ENCODE measurements at places on chromosomes 1 and 21. TPM values are rescaled to one million over a fixed set of nuclear protein-coding genes. Genes with fewer than 3 reads are reported as not detected.

- no peaks in the 10 kb centered on the region for H3K36me3 ChIP-seq
- no peak overlapping the region for H3K27ac ChIP-seq
- H3K4me3 ChIP-seq, result no peak overlapping the region
- DNase-seq, result no peak
Measured at GRCh38 chr1:985126-985525, 3.2 kb upstream of the PERM1 start.

The LCE2C gene
- not detected for total RNA-seq

The SLC30A7 gene
- total RNA-seq, result 19.9 TPM

The RASAL2 gene
- total RNA-seq, result 23.5 TPM

- H3K27ac ChIP-seq, result peak overlapping the region; percentile 85
- H3K4me1 ChIP-seq, result peaks cover 45% of the 10 kb centered on the region
- H3K36me3 ChIP-seq, result no peaks in the 10 kb centered on the region
- DNase-seq, result peak; percentile 94
- no peaks in the 10 kb centered on the region for H3K27me3 ChIP-seq
- H3K4me3 ChIP-seq, result peak overlapping the region; percentile 50
Measured at GRCh38 chr1:225746361-225747179, 31.1 kb upstream of the SRP9 start.

The ABCA4 gene
- 0.19 TPM for total RNA-seq

The HES2 gene
- not detected for total RNA-seq

The KRTAP12-4 gene
- total RNA-seq, result not detected

DNA sequence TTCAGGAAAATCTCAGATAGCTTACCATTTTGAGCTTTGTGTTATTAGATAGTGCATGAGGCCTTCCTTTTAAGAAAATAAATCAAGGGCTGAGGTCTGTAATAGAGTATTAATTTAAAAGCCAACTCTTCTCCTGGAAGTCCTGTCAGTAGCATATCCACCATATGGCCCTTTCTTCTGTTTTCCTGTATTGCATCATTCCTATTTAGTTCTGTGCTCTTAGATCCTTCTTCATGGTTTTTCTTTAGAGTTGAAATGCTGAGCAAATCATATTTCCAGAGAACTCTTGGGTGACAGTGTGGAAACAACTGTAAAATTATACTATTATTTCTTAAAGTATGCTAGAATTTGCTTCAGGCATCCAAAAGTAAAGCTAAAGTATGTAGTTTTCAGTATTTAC, 91.7 kb downstream of the TTC3 start:
- no peaks in the 10 kb centered on the region for H3K4me1 ChIP-seq
- H3K27ac ChIP-seq, result no peak overlapping the region
- no peak for DNase-seq
- H3K27me3 ChIP-seq, result no peaks in the 10 kb centered on the region
- H3K36me3 ChIP-seq, result peaks cover 69% of the 10 kb centered on the region

The HAO2 gene
- total RNA-seq, result not detected

DNA sequence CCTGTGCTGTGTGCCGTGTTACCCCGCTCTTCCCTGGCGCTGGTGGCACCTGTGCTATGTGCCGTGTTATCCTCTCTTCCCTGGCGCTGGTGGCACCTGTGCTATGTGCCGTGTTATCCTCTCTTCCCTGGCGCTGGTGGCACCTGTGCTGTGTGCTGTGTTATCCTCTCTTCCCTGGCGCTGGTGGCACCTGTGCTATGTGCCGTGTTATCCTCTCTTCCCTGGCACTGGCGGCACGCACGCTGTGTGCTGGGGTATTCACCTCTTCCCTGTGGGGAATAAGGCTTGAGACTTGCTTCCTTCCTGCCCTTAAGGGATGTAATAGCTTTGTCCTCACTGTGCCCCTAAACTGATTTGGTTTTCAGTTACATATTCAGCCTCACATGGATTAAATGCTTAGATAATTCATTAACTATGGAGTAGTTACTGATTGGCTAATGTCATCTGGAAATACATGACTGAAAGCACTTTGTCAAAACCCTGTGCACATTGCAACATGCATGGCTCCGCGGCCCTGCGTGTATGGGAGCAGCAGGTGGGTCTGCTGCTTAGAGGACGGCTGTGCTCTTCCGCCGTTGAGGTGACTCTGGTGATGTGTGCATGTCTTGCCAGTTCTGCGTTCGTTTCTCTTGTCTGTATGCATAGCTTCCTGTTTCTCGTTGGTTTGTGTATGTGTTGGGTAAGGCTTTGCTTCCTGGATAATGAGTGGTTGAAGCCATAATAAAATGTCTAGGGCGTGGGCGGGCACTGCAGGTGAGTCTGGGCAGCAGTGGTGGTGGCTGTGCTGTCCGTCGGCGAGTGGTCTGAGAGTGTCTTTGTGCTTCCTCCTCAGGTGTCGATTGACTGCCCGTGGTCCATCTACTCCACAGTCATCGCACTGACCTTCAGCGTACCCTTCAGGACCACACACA, 17.9 kb upstream of the PWP2 start:
- peaks cover 12% of the 10 kb centered on the region for H3K4me1 ChIP-seq
- H3K27me3 ChIP-seq, result no peaks in the 10 kb centered on the region
- H3K27ac ChIP-seq, result no peak overlapping the region
- DNase-seq, result no peak
